Adrenal gland (tissue), 19 donors: ENCODE measurements at places on chromosomes 5 and 9.

- DNase-seq = no peak
Observed at GRCh38 chr5:59449905-59450644, 443.5 kb downstream of the PDE4D start.

DNA sequence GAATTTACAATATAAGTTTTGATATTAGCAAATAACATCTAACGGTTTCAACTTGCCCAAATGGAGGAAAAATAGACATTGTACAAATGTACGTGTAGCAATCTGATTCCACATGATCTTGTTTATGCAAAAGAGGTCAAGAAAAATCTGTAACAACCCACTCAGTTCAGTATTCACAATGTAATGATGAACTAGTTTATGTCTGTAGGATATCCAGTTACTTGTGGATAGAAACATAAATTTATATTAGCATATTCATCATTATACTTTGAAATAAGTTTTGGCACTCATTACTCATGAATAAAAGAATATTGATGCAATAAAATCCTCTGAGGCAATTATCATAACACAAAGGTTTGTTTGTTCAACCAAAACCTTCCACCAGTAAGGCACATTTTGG, 28.1 kb downstream of the PLK2 start:
- DNase-seq = no peak

DNA sequence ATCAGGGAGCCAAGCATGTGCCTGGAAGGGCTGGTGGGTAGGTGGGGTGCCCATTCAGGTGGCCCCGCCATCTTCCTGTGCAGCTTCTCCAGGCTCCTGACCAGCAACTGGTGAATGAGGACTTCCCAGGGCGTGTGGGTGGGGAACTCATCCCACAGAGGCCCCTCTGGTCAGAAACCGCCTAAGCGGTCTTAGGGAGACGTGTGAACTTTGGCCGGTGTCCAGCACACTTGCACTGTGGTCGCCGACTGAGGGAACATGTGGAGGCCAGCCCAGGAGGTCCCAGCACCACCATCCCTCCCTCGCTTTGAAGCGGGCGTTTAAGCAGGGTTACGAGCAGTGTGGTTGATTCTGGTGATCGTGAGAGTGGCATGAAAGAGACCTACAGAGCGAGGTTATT, 77.8 kb downstream of the MVB12B start:
- no peak for DNase-seq

DNA sequence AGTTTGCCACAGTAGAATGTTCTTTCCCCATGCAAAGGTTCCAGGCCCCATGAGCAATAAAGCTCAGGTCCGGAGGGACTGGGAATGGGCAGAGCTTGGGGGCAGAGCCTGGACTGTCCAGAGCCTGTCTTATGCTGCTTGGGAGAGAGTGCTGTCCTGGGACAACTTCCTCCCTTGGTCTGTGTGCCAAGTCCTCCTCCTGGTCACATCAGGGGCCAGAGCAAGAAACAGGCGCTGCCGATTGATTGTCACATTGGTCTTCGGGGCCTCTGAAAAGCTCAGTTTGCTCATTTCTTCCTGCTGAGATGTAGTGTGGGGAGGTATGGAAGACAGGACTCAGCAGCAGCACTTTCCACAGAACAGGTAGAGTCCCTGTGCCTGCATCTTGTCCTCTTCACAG, 54.0 kb upstream of the FCN1 start:
- DNase-seq = no peak

- no peak for DNase-seq
Observed at GRCh38 chr5:11863911-11864310, 40.3 kb downstream of the CTNND2 start.
